ENCODE measurements at places on chromosomes 1 and 21.

DNA sequence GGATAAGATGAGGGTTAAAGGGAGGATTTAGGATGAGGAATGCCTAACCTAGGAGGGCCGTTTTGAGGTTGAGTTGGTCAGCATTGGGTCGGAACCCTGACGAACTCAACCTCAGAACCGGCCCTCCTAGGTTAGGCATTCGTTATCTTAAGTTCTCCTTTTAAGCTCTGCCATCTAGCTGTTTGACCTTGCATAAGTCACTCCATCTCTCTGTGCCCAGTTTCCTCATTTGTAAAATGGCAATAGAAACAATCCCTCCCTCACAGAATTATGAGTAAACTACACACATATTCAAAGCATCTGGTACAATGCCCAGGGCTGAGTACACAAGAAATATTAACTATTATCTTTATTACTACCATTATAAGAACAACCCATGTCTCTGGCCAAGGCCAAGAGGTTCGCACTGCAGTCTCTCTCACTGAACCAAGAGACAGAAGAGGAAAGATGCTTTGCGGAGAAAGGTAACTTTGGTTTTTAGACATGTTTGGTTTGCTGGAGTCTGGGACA lies 4.8 kb downstream of the ABCB10 start:
- no peak for DNase-seq

DNA sequence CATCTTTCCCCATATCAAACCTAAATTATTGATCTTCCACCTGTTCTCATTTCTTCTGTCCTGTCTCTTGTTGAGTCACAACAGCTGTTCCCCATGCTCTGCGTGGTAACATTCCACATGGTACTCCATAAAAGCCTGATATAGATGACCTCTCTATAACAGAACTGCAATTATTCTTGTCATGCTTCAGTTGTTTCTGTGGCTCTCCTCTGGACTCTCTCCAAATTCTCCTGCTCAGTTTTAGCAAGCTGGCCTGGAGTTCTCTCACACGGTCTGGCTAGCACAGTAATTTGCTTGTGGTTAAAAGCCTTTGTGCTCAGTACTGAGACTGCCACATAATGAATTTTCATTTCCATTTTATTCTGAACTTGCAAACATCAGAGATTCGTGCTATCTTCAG lies 10.6 kb upstream of the LRRC39 start:
- DNase-seq: peak; percentile 50

GRCh38 chr1:41545996-41546832 lies 61.7 kb upstream of the EDN2 start:
- DNase-seq: no peak

DNA sequence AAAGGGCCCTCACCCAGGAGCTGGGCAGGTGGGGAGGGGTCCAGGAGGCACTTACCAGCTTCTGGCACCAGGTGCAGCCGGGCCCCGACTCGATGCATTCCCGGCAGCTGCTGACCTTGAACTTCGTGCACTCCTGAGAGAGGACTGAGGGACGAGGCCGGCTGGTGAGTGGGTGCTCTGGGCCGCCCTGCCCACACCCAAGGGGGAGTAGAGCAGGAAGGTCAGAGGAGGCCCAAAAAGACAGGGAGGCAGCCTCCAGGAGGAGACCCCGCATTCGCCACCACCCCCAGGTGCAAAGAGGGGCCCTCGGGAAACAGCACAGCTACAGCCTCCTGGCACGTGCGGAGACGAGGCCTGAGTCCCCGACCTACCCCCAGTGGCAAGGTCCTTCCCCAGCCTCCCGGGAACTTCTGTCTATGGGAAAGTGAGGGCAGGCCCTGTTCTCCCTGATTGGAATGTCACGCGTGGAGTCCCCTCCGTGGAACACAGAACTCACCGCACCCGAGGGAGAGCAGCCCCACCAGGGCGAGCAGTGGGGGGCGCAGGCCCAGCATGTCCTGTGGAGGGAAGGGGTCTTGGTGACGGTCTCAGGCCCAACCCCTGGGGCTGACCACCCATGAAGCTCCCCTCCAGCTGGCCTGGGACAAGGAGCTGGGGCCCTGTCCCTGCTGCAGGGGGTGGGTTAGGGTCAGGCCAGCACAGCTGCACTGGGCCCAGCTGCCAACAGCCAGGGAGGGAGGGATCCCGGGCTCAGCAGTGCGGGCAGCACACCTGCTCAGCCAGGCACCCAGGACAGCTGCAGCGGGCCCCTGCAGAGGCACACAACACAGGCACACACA lies 10.3 kb downstream of the ITGB2 start:
- DNase-seq: no peak

- DNase-seq: no peak
These were observed 14.9 kb upstream of the AGT start for GRCh38 chr1:230728710-230729392.

DNA sequence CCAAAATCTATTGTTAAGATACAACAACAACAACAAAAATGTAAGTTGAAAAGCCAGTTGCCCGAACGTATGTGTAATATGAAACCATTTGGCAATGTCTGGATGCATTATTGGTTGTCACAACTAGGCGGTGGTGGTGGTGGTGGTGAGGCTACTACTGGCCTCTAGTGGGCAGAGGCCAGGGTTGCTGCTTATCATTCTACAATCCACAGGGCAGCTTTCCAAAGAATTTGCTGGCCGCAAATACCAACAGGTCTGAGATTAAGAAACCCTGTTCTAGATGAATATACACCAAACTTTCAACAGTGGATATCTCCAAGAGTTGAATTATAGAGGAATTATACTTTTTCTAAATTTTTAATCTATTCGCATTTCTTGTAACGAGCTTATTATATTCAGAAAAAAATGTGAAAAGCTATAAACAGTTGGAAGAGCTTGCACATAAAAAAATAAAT lies 26.8 kb upstream of the ZNF697 start:
- DNase-seq: peak; percentile 6

GRCh38 chr1:9726905-9727595 lies 75.5 kb downstream of the PIK3CD start:
- DNase-seq: no peak

DNA sequence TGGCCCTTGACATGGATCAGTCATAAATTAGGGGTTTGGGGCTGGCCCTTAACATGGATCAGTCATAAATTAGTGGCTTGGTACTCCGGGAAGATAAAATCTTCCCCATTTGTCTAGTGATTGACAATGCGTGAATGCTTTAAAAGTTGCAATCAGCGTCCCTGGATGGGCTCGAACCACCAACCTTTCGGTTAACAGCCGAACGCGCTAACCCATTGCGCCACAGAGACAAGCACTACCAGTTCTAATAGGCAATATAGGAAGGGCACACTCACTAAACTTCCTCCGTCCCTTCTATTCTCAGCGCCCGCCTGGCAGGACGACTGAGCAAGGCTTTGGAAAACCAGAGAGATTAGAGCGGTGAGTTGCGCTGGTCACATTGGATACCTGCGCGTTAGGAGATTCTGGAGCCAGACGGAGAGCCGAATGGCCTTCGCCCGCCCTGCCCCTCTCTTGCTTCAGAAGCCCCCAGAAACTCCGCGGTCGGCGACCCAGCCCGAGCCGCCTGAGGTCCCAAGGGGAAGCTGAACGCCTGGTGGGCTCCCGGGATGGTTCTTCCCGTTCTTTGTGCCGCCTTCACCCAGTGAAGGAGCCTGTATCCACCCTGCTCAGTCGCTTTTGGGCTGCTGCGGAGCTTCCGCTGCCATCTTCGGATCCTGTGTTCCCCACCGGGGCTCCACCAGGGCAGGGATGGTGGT lies 235.9 kb downstream of the FAM72C start:
- DNase-seq: no peak

DNA sequence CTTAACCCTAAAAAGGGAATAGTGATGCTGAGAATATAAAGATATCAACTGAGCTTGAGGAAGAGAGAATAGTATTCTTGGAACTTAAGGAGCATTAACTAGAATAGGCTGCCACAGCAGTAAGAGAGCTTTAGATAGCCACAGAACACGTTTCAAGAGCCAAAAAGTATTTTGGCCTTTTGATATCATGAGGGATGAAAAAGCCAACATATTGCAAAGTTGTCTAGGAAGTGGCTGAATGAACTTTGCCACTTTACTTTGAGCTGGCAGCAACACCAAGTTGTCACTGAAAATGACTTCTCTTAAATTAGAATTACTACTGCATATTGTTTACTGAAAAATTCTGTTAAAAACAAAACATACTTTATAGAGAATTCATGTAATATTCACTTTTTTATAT lies 1476.2 kb downstream of the MRPL39 start:
- no peak for DNase-seq

DNA sequence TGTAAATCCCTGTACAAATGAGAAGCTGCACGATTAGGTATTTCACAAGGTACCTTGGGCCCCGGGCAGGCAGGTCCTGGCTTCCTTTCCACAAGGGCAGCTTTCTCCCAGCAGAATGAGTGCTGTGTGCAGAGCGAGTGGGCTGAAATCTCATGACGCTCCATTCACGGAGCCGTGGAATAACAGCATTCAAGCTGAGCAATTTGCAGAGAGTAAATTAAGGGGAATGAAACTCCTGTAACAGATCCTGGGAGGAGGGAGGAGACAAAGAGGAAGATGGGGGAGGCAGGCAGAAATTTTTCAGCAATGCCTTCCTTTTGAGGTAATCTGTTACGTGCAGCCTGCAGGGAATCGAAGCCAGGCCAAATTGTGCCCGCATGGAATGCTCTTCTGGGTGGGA lies 239.9 kb downstream of the TNR start:
- peak; percentile 43 for DNase-seq

DNA sequence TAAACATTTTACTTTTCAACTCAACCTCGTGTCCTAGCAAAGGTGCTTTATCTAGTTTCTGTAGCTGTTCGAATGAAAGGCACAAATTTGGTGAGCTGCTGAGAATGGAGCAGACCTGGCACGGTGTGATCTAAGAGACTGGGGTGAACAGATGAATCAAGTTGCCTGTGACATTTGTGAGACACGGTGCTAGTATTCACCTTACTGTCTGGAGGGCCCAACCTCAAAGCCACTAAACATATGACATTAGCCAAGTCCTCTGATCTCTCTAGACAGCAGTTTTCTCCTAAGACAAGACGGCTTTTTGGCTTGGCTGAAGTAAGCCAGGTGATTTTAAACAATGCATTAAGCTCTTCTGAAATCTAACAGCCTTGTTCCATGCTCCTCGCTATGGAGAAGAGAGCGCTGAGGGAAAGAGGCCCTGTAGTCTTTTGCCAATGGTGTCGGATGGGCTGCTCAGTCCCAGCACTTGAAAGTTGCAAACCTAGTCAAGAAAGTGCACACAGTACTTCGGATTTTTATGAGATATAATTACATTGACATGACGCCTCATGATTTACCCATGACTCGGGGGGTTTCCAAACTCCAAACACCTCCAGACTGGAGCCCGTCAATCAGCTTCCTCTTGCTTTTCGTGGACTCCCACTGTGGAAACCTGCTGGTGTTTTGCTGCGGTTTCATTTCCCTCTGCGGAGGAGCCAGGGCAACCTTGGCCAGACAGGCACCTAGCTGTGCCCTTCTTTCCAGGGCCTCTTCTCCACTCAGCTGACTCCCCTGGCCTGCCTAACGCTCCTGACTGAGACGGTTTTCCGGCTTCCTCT lies 794 bp upstream of the TOR3A start:
- DNase-seq: no peak

DNA sequence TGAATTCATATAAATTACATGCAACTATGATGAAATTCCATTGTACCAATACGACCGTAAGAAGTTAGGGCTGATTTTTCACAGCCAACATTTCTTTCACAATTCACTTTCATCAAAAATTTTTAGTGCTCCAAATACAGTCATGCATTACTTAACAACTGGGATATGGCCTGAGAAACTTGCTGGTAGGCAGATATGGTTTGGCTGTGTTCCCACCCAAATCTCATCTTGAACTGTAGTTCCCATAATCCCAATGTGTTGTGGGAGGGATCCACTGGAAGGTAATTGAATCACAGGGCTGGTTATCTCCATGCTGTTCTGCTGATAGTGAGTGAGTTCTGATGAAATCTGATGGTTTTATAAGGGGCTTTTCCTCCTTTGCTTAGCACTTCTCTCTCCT lies 244.4 kb downstream of the AKT3 start:
- DNase-seq: no peak

DNA sequence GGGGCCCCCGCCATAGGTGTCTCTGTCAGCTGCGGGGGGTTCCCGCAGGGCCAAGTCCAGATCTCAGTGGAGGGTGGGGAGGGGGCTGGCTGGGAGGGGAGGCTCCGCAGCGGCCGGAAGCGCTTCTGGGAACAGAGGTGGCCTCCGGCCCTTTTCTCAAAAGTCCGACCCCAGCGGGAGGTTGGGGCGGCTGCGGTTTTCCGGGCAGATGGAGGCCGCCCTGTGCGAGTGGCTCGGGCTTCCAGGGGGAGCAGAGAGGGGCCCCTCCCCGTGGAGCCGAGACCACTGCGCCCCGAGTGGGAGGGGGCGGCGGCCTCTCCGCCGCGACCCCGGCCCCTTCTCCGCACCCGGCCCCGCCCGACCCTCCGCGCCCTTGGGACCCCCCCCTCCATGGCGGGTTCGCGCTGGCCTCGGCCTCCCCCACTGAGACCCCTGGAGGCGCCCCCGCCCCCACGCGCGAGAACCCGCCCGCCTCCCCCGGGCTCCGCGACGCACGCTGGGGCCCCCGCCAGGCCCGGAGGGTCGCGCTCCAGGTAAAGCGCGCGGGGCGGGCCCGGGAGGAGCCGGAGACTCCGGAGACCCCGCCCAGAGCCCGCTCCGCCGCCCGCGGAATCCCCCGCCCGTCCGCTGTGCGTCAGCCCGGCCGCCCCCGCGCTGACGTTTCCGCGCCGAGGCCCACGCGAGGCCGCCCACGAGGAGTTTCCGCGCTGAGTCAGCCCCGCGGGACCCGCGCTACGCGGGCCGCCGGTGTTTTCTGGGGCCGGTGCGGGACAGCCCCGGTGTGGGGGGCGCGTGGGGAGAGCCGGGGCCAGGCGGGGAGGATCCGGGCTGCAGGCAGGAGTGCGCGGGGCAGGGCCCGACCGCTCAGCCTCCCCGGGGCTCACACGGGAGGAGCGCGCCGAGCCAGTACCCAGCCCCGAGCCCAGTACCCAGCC lies 5.2 kb downstream of the TNFRSF18 start:
- no peak for DNase-seq

- DNase-seq: no peak
These were observed 442.3 kb downstream of the LRRIQ3 start for GRCh38 chr1:73755649-73756048.

- DNase-seq: no peak
These were observed 113.4 kb downstream of the SPSB1 start for GRCh38 chr1:9406111-9406510.

GRCh38 chr1:119220991-119221390 lies 80.5 kb upstream of the WARS2 start:
- no peak for DNase-seq

GRCh38 chr1:84583648-84584047 lies 9.4 kb upstream of the CTBS start:
- DNase-seq: no peak

GRCh38 chr1:209250861-209251636 lies 332.5 kb upstream of the CAMK1G start:
- DNase-seq: no peak

GRCh38 chr1:242056988-242057744 lies 58.3 kb upstream of the MAP1LC3C start:
- no peak for DNase-seq

- DNase-seq: no peak
These were observed 38.6 kb upstream of the CPLANE2 start for GRCh38 chr1:16275591-16275990.

GRCh38 chr21:14686466-14687267 lies 140.6 kb upstream of the SAMSN1 start:
- no peak for DNase-seq
